Germinal center (tissue), 1 donor: ENCODE measurements at places on chromosomes 6 and 20.

GRCh38 chr20:47164140-47164539, 192.4 kb downstream of the ZMYND8 start:
- no peak for DNase-seq

DNA sequence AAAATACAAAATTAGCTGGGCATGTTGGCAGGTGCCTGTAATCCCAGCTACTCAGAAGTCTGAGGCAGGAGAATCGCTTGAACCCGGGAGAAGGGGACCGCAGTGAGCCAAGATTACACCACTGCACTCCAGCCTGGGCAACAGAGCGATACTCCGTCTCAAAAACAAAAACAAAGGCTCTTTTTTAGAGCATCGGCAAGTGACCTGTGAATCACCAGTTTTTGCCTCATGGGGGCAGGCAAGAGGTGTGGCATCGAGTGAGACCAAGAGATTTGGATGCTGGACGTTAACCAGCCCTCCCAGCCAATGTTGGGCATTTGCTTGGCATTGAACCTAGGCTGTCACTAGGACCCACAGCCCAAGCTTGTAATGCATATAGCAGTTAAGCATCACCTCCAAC, 14.6 kb upstream of the CDK5RAP1 start:
- DNase-seq: peak; percentile 36

GRCh38 chr6:1406306-1407072, 17.1 kb downstream of the FOXF2 start:
- DNase-seq: no peak

DNA sequence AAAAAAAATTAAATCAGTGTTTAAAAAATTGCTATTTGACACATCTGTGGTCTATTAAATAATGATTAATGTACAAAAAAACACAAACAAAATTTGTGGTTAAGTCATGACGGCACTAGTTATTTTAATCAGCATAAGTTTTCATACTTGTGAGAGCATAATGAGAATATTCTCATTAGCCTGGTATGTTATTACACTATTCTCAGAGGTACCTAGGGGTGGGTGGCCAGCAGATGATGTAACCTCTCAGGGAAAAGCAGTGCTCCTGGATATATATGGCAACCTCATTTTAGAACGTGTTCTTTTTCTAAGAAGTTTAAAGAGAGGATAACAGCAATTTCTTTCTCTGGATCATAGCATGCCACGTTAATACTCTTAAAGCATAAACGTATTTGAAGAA, 109.2 kb downstream of the GJA1 start:
- DNase-seq: no peak

DNA sequence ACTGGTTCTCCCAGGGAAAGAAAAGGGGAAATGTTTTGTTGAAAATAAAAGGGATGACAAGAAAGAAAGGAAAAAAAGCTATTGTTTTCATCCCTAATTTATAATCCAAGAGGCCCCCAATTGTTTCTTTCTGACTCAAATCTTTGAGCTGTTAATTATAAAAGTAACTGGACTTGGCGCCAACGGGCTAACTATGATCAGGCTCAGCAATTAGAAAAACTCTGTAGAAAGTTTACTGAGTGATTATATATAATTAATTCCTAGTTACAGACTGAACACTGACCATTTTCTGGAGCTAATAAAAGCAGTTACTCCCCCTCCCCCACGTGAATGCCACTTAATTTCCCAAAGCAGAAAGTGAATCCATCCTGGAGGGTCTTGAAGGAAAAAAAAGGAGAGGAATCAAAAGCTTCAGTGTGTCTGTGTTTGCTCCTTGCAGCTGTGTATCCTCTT, 3.2 kb downstream of the ZMYND8 start:
- DNase-seq: no peak

DNA sequence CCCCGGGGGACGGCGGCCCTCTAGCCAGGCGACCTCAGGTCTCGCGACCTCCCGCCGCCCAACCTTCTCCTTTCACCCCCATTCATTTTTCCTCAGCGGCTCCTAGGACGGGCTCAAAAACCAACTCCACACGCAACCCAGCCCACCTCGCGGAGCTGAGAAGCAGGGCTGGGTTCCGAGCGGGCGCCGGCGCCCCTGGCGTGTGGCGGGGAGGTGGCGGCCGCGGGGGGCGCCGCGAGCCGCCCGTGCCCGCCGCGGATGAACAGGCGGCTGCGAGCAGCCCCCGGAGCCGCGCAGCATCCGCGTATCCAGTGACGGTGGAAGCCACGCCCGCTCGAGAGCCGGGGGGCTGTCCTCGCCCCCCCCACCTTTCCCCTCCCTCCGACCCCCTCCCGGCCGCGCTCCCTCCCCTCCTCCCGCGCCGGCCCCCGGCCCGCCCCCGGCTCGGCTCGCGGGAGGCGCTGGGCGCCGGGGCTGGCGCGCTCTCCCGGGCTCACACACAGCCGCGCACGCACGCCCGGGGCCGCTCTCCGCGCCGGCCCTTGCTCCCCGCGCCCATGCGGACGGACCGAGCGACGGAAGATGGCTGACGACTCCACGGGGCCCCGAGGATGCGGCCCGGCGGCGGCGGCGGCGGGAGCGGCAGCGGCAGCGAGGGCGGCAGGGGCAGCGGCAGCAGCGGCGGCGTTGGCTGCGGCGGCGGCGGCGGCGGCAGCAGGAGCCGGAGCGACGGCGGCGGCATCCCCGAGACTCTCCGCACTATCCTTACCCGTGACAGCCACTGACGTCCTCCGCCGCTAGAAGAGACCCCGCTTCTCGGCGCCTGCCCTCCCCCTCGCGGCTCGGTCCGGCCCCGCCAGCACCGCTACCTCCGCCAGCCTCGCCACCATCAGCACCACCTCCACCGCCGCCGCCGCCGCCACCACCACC, at the start of gene SOBP:
Gene SOBP (plus strand): TSS at position 482 of the 930 bp plus-strand sequence. CDS start 500 bp downstream, outside the sequence.
- peak; percentile 62 for DNase-seq

- DNase-seq: no peak
Observed at GRCh38 chr20:62523473-62524203, 47.8 kb upstream of the GATA5 start.

DNA sequence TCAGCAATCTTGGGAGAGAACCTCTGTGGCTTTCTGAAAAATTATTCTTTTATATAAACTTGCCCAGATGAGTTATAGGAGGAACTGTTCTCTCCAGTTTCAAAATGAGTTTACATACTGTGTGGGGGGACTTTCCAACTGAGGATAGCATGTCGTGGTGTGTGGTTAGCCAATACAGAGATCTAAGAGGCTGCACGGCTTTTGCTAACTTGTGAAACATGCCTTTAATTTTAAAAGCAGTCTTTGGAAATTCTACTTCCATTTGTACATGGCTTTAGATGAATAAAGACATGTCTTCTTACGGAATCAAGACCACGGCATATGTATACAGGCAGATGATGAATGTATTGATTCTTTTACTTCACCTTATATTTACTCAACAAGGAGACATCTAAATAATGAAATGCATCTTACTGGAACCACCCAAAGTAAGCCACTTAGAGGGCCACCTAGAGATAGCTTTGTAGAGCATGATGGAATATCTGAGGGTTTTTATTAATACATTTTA, 39.8 kb downstream of the HIVEP1 start:
- DNase-seq: peak; percentile 62

GRCh38 chr6:16540804-16541752, 220.2 kb downstream of the ATXN1 start:
- no peak for DNase-seq

- DNase-seq: no peak
Observed at GRCh38 chr6:53910834-53911233, 116.0 kb downstream of the LRRC1 start.

DNA sequence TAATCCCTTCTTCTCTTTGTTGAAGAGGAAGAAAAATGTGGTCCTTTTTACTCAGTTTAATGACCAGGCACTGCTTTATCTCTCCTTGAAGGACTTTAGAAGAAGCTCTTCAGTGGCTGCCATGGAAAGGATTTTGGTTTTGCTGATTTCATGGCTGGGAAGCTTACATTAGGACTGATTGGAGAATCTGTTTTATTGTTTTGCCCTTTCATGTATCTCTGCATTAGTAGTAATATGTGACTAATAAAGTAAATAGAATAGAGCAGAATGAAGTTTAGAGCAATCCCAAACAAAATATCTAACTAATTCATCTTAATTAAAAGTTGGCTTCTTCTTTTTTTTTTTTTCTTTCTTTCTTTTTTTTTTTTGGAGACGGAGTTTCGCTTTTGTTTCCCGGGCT, 502.9 kb downstream of the HAO1 start:
- DNase-seq: no peak

GRCh38 chr6:7214468-7214867, 98.5 kb downstream of the SSR1 start:
- no peak for DNase-seq

DNA sequence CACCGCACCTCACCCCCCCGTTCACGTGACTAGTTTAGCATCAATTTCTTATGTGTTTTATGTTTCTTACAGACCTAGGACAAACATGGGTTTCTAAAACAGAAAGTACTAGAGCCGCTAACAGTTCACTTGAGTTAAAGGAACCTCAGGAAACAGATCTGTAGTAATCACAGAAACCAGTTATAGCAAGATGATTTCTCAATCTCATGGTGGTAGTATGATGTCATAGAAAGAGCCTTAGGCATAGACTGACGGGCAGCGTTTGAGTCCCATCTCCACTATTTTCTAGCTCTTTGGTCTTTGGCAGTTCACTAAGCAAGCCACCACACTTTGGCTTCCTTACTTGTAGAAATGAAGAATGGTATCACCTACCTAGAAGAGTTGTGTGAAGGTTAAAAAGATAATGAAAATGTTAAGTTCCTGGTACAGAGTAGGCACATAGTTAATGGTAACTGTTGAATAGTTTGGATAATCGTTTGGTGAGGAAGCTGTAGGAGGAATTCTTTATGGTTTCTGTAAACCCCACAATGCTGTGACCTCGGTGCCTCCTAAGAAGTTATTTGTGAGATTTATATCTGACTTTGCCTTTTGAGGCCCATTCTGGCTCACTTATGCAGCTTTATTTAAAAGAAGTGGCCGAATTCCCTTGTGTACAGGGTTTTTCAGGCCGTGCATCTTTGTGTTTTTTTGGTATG, 21.3 kb downstream of the CTNNBL1 start:
- DNase-seq: no peak

DNA sequence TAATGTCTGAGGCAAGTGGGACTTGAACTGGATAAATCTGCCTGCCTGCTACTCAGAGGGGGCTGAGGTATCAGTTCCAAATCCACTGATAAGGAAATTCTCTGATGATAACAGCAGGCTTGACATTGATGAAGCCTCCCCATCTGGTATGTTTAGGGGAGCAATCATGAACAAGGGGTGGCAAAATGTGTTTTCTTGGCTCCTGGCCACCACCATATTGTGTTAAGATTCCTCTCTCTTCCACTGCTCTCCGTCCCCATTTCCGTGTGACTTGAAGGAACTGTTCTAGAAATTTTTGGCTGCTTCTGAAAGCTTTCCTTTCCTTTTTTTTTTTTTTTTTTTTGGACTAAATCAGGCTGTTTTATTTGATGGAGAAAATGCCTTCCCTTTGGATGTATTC, 335.3 kb upstream of the NRSN1 start:
- no peak for DNase-seq

DNA sequence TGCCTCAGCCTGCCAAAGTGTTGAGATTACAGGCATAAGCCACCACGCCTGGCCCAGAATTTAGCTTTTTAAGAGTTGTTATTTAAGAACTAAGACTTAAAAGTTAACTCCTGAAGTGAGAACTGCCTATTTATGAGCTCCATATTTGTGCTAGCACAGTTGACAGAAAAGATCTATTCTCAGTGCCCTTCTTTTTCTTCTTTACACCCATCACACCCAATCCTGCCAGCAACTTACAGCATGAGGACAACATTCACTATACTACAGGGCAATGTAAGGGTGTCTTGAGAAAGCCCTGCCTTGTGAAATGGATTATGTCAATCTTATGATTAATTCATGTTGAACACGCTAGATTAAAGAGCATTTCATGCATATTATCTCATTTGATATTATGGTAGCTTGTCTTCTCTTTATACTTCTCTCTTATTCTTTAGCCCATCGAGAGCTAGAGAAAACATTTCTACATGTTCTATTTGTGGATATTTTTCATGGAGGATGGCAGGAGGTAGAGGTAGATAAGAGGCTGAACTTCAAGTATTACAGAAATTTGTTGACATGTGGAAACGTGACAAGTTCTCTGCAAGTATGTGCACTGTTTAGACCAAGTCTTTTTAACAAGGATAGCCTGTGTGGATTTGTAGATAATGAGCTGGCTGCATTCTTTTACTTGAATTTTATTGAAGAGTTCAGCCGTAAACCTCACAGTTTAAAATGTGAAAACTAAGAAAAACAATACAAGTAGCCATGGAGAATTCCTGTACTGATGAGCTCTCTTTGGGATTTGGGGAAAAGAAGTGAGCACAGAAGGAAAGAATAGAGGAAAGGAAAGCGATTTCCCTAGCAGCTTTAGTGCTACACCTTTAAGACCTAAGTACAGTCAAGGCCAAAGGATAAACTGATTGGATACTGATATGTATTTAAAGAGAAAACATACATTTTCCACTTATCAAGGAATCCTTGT, 212.2 kb downstream of the ARHGAP18 start:
- no peak for DNase-seq

DNA sequence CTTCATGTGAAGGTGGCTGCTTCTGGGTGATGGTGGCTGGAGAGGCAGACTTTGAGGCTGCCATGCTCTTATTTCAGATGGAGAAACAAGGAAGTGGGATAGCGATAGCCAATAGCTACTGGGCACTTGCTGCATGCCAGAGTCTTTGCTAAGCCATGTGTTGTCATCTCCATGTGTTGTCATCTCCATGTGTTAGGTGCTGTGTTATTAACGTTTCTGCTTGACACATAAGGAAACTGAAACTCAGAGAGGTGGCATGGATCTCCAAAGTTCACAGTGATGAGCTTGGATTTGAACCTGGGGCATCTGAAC, 16.9 kb downstream of the KIAA1755 start:
- DNase-seq: no peak

- DNase-seq: no peak
Observed at GRCh38 chr20:23018941-23019340, 16.2 kb upstream of the SSTR4 start.

DNA sequence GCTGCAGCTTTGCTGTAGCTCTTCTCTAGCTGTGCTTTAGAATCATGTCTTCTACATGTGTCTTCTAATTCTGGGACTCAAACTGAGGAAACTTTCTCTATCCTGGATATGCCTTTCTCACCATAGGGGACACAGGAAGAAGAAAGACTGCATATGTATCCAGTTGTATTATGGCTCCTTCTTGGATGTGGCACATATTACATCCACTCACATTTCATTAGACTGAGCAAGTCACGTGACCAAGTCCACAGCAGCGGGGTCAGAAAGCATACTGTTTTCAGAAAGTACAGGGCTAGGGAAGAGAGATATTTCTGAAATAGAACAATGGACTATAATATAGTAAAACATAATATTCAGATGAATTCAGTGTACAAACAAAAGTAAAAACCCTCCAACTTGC, 187.6 kb upstream of the RIMS1 start:
- no peak for DNase-seq
